ENCODE measurements at places on chromosomes 12 and 14.

DNA sequence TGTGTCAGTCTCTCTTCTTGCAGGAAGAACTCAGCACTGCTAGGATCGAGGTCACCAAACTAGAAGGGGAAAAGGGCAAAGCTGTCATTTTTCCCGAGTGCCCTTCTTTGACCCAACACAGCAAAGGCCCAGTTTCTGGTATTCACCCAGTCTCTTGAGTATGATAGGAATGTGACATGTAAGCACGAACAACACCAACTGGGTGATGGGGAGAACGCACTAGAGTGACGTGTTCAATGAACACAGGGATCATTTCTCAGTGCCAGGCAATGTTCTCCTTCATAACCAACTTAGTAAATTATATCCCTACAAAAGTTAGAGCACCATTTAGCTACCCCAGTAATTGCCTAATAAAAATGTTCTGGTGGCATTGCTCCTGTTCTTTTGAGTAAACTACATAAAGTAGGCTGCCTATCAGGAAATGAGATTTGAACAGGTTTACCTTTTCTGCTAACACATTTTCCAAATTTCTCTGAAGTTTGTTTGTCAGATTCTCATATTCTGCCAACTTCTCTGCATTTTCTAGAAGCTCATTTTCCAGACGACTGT is 64.5 kb downstream of the NIN start:
- DNase-seq, result no peak

- no peak for DNase-seq
Observed at GRCh38 chr12:76137606-76138005, 53.1 kb upstream of the NAP1L1 start.

GRCh38 chr14:35829449-35829848 is 3.3 kb downstream of the BRMS1L start:
- DNase-seq, result no peak

GRCh38 chr12:56417739-56418138 is 31.5 kb downstream of the TIMELESS start:
- DNase-seq, result no peak

DNA sequence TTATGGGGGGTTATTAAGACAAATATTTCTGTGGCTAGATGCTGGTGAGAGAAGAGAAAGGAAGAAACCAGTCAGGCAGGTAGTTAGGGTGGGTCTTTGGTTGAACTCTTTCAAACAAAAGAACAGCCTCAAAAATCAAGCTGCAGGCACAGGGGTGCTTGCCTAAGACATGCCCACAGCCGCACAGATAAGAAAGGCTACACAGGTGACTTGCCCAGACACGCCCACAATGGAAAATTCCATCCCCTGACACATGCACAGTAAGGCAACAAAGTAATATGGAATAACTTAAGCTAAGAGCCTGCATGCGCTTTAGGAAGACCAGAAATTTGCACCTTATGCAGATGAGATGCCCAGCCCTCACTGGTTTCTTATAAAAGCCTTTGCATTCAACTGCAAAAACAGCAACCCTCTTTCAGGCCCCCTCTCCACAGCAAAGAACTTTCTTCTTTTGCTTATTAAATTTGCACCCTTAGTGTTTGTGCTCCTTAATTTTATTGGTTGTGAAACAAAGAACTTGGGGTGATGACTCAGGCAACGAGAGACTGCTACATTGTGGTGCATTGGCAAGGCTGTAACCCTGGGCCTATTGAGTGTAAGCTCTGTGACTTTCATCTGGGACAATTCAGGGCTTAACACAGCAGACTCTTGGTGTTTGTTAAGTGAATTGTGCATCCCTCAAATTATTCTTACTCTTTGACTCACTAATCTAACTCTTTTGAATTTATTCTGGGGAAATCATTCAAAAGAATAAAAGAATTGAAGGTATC is 149.4 kb downstream of the RPAP3 start:
- no peak for DNase-seq

DNA sequence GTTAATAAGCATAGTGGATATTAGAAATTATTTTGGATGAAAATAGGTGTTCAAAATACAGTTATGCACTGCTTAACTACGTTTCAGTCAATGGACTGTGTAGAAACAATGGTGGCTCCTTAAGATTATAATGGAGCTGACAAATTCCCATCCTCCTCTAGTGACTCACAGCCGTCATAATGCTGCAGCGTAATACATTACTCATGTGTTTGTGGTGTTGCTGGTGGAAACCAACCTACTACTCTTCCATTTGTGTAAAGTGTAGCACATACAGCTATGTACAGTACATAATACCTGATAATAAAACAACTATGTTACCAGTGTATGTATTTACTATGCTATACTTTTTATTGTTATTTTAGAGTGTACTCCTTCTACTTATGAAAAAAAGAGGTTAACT is 111.2 kb upstream of the TMCC3 start:
- peak; percentile 91 for DNase-seq

GRCh38 chr14:70909733-70910614 is 2.7 kb downstream of the PCNX1 start:
- no peak for DNase-seq

DNA sequence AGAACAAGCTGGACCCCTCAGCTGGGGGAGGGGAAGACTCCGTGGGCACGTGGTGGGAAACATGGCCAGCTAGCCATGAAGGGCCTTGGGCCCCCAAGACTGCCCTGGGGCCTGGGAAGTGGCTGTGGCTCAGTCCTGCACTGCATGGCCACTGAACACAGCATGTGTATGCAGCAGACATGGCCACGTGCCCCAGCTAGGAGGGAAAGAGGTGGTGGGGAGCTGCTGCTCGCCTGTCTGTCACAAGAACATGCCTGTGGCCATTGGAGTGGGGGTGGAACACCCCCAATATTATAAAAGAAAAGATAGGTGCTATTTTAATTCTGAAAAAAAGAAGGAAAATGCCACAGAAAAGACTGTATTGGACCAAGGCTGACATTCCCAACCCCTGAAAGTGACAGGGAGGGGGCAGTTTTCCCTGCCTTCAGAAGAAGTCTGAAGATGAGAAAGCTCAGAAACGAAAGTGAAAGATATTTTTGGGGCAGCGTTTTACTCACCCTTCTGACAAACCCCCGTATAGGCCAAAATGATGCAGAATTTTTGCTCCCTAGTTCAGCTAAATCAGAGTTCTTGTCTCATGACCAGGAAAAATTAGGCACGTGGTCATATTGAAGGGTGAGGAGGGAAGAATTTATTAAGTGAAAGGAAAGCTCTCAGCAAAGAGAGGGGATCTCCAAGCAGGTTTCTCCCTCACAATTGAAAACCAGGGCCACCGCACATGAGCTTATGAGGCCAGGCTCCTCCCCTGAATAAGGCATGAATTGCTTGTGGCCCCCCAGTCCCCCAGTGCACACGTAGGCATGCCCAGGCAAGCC is 35.2 kb upstream of the PCNX1 start:
- DNase-seq, result no peak

DNA sequence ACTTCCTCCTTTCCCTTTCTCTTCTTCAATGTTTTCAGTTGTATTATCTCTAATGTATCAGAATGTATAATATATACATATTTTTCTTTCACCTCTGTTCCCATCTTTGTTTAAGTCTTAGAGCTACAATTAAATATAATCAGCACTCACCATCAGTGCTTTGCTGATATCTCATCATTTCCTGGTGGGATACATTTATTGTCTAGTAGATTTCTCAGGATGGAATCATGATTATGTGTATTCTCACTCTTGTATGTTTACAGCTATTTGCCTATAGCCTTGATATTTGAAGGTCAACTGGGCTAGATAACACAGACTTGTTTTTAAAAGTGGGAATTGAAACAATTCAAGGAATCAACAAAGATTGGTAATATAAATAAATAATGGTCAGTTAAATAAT is 124.9 kb upstream of the EEA1 start:
- no peak for DNase-seq

- no peak for DNase-seq
Observed at GRCh38 chr12:14307004-14307403, 58.5 kb upstream of the ATF7IP start.

GRCh38 chr12:130795906-130796305 is 43.1 kb downstream of the STX2 start:
- DNase-seq, result no peak

- DNase-seq, result no peak
Observed at GRCh38 chr14:59844186-59844812, 26.3 kb downstream of the RTN1 start.

DNA sequence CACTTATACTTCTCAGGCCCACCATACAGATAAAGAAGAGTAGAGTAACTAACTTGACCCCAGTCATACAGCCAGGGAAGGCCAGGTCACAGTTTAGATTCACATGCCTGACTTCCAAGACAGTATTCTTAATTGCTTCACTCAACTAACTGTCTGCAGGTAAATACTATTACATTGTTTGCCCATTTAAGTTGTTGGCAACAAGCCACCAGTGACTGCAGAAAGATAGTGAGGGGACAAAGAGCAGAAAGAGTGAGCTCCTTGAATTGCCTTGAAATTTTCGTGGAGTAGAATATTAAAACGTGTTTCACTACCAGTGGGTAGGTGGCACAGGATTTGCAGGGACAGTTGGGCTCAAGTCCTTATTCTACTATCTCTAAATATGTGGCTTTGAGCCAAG is 146.3 kb upstream of the RMST start:
- DNase-seq, result no peak

- no peak for DNase-seq
Observed at GRCh38 chr12:46264057-46264456, 4.8 kb downstream of the SLC38A1 start.

DNA sequence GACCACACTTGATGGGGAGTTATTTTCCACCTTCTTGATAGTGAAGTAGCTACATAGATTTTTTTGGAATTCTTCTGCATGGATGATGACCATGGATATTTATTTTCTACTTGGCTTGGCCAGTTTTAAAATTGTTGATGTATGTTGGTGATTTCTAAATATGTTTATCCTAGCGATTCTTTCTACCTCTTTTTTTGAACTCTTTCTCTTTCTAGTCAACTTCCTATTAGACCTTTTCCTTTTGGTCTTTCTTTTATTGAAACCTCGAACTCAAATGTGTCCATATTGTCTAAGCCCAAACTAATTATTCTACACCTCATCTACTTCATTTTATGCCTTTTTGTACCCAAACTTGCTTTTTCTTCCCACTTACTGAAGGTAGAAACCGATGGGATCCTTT is 37.0 kb downstream of the CCDC91 start:
- DNase-seq, result no peak

All from glomerular endothelial cell (primary cell).